ENCODE measurements at places on chromosomes 6 and 20. TPM values are rescaled to one million over a fixed set of nuclear protein-coding genes. Genes with fewer than 3 reads are reported as not detected.

ATP9A gene
- polyA plus RNA-seq = 0.07 TPM

LGSN gene
- not detected for polyA plus RNA-seq

HLA-DOB gene
- polyA plus RNA-seq = 669 TPM

LATS1 gene
- polyA plus RNA-seq = 13.4 TPM

SAPCD1 gene
- polyA plus RNA-seq = 0.96 TPM

BMP5 gene
- polyA plus RNA-seq = not detected
